ENCODE measurements at places on chromosomes 1 and 21.

DNA sequence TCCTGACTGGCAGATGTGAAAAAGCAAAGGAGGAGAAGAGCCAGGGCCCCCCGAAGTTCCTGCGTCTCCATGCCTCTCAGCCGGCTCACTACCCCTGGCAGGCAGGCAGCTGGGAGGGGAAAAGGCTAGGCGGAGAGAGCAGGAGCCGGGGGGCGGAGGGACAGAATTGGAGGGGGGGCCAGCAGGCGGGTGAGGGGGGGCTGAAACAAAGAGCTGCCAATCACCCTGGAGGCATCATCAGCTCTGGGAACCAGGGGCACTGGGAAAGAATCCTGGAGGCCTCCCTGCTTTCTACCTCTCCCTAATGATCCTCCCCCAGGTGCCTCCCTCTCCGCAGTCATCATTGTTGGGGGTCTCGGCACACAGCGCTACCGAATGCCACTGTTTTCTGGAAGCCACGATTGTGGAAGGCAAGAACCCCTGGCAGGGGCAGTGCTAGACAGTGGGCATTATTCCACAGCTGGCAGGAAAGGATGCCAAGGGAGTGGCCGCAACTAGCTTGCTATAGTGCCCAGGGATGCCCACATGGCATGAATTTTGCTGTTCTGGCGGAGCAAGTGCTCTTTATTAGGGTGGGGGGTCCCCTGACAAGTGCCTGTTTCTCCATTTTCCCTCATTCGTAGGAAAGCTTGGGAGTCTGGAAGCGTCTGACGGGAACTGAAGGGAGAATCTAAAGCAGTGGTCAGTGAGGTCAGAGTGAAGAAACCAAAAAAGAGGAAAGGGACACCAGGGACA is at the start of gene THBS3:
TSS of gene THBS3 (minus strand) at position 92 of the 735 bp plus-strand sequence. CDS start at position 71, 21 bp downstream.
- peak within 1 kb of the TSS; percentile 99 for H3K4me3 ChIP-seq
- H3K27ac ChIP-seq = peak within 1 kb of the TSS; percentile 86
- peaks cover 29% of the 10 kb centered on the region for H3K4me1 ChIP-seq
- no peak for DNase-seq

DNA sequence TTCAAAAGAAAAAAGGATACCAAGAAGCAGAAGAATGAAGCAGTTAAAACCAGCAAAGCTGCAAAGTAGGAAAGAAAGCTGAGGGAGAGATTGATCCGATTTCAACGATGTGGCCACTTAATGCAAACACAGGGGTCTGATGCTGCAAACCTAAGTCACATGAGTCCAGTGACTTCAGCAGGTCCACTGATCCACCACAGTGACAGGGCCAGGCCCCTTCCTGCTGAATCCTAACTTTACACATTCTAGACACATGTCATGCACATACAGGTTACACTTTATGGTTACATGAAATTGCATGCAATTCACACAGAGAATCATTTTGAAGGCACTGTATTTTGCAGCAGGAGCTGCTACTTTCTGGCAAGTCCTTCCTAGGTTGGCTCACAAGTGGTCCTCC is 59.0 kb upstream of the LBR start:
- DNase-seq = no peak
- no peaks in the 10 kb centered on the region for H3K36me3 ChIP-seq
- no peak overlapping the region for H3K27ac ChIP-seq
- no peaks in the 10 kb centered on the region for H3K27me3 ChIP-seq
- peaks cover 10% of the 10 kb centered on the region for H3K4me1 ChIP-seq

GRCh38 chr1:83718338-83718737 is 280.6 kb downstream of the TTLL7 start:
- H3K4me1 ChIP-seq = peaks cover 7% of the 10 kb centered on the region
- no peaks in the 10 kb centered on the region for H3K27me3 ChIP-seq
- H3K36me3 ChIP-seq = no peaks in the 10 kb centered on the region

DNA sequence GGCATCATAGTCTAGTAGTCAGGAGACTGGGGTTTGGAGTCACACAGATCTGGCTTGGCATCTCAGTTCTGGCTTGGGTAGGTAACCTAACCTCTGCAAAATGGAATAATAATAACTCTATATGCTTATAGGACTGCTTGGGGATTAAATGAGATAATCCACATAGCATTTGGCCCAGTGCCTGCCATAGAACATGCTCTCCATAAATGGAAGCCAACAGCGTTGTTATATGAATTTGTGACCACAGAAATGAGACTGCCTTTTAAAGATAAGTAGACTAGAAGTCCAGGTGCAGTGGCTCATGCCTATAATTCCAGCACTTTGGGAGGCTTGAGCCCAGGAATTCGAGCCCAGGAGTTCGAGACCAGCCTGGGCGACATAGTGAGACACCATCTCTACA is 4.0 kb upstream of the OPRD1 start:
- no peaks in the 10 kb centered on the region for H3K27me3 ChIP-seq
- H3K27ac ChIP-seq = no peak overlapping the region
- DNase-seq = no peak
- H3K4me3 ChIP-seq = no peak overlapping the region
- H3K4me1 ChIP-seq = no peaks in the 10 kb centered on the region
- H3K36me3 ChIP-seq = no peaks in the 10 kb centered on the region

GRCh38 chr1:23960291-23961020 is 828 bp downstream of the PNRC2 start:
- peak overlapping the region; percentile 93 for H3K27ac ChIP-seq
- peak overlapping the region; percentile 93 for H3K4me3 ChIP-seq
- DNase-seq = peak; percentile 61
- H3K36me3 ChIP-seq = peaks cover 22% of the 10 kb centered on the region
- H3K4me1 ChIP-seq = peaks cover 48% of the 10 kb centered on the region
- H3K27me3 ChIP-seq = no peaks in the 10 kb centered on the region

- peaks cover 19% of the 10 kb centered on the region for H3K4me1 ChIP-seq
- H3K27me3 ChIP-seq = no peaks in the 10 kb centered on the region
- no peak for DNase-seq
- H3K36me3 ChIP-seq = no peaks in the 10 kb centered on the region
These were observed 51.7 kb downstream of the STUM start for GRCh38 chr1:226600254-226600653.

GRCh38 chr1:27235827-27236226 is 1.4 kb downstream of the WDTC1 start:
- H3K27ac ChIP-seq = peak overlapping the region; percentile 64
- no peaks in the 10 kb centered on the region for H3K36me3 ChIP-seq
- H3K4me1 ChIP-seq = peaks cover 38% of the 10 kb centered on the region

DNA sequence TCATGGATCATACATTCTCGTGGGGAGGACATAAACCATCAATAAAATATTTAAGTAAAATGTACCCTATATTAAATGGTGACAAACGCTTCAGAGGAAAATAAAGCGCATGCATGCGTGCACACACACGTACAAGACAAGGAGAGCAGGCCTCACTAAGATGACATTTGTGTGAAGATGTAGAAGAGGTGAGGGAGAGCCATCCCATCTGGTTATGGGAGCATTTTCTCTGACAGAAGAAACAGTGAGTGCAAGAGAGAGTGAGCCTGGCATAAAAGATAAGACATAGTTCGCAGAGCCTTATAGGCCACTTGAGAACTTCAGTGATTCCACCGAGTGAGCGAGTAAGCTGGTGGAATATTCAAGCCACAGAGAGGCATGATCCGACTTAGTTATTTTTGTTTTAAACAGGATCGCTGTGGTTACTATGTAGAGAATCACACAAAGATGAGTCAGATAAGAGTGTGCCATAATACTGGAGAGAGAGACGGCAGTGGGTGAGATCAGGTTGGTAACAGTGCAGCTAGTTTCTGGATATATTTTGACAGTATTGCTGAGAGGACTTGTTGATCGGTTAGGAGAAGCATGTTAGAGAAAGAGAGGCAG is 624.2 kb downstream of the PLPP3 start:
- H3K27ac ChIP-seq = no peak overlapping the region
- DNase-seq = no peak
- no peaks in the 10 kb centered on the region for H3K36me3 ChIP-seq

DNA sequence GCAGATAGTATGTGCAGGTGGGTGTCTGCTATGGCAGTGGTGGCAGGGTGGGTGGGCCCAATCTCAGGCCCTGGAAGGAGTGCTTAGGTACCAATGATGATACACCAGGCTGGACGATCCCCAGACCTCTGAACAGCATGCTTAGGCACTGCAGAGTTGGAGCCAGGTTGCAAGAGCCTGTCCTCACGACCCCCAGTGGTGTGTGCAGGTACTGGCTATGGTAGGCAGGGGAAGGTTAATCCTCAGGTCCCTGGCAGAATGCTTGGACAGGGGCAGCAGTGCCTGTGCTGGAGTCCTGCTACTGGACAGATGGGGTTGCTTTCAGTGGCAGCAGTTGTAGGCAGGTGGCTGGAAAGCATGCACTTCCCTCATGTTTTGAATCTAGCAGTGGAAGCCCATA is 100.5 kb upstream of the NEK7 start:
- DNase-seq = peak; percentile 67
- no peaks in the 10 kb centered on the region for H3K36me3 ChIP-seq
- no peaks in the 10 kb centered on the region for H3K4me1 ChIP-seq
- no peaks in the 10 kb centered on the region for H3K27me3 ChIP-seq

GRCh38 chr1:12627296-12627695 is 9.3 kb upstream of the DHRS3 start:
- no peak overlapping the region for H3K27ac ChIP-seq
- DNase-seq = no peak
- no peaks in the 10 kb centered on the region for H3K36me3 ChIP-seq
- no peaks in the 10 kb centered on the region for H3K4me1 ChIP-seq

DNA sequence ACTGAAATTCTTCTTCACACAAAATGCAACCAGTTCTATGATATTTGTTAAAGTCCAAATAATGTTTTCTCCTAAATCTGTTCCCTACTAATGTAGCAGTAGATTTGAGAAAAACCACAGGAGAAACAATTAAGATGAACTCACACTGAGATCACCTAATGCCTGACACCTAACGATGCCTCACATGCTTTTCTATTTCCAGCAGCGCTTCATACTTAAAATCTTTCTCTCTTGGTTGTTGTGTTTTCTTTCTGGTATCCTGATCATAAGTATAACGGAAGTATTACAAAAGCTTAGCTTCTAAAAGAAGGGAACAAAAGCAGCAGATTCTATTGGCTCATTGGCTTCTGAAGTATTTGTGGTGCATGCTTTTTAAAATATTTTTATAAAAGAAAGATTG is 267.2 kb upstream of the SGIP1 start:
- no peak for DNase-seq
- peaks cover 11% of the 10 kb centered on the region for H3K4me1 ChIP-seq
- no peak overlapping the region for H3K4me3 ChIP-seq
- H3K27ac ChIP-seq = no peak overlapping the region

- peaks cover 43% of the 10 kb centered on the region for H3K4me1 ChIP-seq
- DNase-seq = peak; percentile 46
- peak overlapping the region; percentile 22 for H3K4me3 ChIP-seq
- no peaks in the 10 kb centered on the region for H3K27me3 ChIP-seq
- 0 out of 2 replicates have a peak overlapping the region, but pooled peaks have one; percentile 66 for H3K27ac ChIP-seq
These were observed 31.9 kb upstream of the IL19 start for GRCh38 chr1:206738370-206739366.

DNA sequence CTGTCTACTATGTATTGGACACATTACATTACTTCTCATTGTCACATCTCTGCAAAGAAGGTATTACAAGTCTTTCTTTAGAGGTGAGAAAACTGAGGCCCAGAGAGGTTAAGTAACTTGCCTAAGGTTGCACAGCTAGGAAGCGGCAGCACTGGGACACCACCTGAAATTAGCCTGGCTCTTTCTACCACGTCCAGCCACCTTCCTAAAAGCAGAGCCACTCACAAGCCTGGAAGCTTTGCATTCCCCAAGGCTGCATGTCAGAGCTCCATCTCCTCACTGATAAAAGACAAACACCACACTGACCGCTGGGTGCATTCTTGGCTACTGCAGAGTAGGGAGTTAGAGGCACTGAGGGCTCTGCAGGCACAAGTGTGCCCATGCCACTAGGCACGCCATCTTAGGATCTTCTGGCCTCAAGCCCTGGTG is 2.4 kb downstream of the CD247 start:
- no peak overlapping the region for H3K4me3 ChIP-seq
- H3K27me3 ChIP-seq = no peaks in the 10 kb centered on the region
- peaks cover 14% of the 10 kb centered on the region for H3K4me1 ChIP-seq
- no peak for DNase-seq

- H3K27me3 ChIP-seq = no peaks in the 10 kb centered on the region
- H3K4me3 ChIP-seq = no peak overlapping the region
- H3K36me3 ChIP-seq = no peaks in the 10 kb centered on the region
- no peak for DNase-seq
- 0 out of 2 replicates have a peak, but pooled peaks cover 4% of the 10 kb centered on the region for H3K4me1 ChIP-seq
- no peak overlapping the region for H3K27ac ChIP-seq
These were observed 613.5 kb downstream of the MATN1 start for GRCh38 chr1:30109853-30110252.

All from Karpas-422 (cell line).